Uterine smooth muscle cell (primary cell): ENCODE measurements at places on chromosomes 2 and 18. TPM values are rescaled to one million over a fixed set of nuclear protein-coding genes. Genes with fewer than 3 reads are reported as not detected.

The CGREF1 gene
- total RNA-seq = 1.4 and 6.2 TPM in 2 replicates

The ANKRD23 gene
- total RNA-seq = 2.0 and 2.4 TPM in 2 replicates

The C2orf78 gene
- not detected in 2 replicates for total RNA-seq

The KIAA2012 gene
- total RNA-seq = not detected in 2 replicates

The DSC1 gene
- total RNA-seq = not detected in 2 replicates

The FBXO48 gene
- total RNA-seq = 0.37 and 0.66 TPM in 2 replicates

The AQP4 gene
- total RNA-seq = not detected in 2 replicates

The MRO gene
- 0.12 TPM in 1 of 2 replicates, not detected in the other for total RNA-seq

The GPATCH11 gene
- 7.6 and 12.9 TPM in 2 replicates for total RNA-seq

The GREB1L gene
- total RNA-seq = 4.2 and 5.0 TPM in 2 replicates

The GALNT14 gene
- total RNA-seq = 0.33 and 1.2 TPM in 2 replicates
